ENCODE measurements at places on chromosomes 16 and 17. TPM values are rescaled to one million over a fixed set of nuclear protein-coding genes. Genes with fewer than 3 reads are reported as not detected.

TAC4 gene
- total RNA-seq: 0.43 TPM

PHOSPHO1 gene
- total RNA-seq: 0.78 TPM

CPD gene
- total RNA-seq: 20.2 TPM

DNA sequence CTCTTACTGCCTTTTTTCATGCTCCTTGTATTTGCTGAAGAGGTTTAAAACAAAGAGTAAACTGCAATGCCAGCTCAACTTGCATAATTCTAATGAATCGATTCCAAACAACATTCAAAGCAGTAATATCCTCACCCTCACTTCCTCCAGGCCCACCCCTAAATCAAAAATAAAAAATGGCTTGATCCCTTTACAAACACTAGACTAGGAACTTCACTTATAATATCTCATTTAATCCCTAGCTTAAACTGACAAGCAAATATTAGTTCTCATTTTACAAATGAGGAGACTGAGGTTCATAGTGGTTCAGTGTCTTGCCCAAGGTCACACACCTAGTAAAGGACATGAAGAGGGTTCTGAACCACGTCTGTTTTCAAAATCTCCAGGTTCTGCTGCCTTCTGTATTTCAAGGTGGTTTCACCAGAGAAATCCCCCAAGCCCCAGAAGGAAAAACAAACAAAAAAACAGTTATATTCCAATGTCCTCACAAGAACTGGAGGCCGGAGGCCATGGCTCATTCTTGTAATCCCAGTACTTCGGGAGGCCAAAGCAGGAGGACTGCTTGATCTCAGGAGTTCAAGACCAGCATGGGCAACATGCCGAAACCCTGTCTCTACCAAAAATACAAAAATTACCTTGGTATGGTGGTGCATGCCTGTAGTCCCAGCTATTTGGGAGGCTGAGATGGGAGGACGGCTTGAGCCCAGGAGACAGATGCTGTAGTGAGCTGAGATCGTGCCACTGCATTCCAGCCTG, 80.3 kb upstream of the GRIN2A start:
- no peak for DNase-seq

DNA sequence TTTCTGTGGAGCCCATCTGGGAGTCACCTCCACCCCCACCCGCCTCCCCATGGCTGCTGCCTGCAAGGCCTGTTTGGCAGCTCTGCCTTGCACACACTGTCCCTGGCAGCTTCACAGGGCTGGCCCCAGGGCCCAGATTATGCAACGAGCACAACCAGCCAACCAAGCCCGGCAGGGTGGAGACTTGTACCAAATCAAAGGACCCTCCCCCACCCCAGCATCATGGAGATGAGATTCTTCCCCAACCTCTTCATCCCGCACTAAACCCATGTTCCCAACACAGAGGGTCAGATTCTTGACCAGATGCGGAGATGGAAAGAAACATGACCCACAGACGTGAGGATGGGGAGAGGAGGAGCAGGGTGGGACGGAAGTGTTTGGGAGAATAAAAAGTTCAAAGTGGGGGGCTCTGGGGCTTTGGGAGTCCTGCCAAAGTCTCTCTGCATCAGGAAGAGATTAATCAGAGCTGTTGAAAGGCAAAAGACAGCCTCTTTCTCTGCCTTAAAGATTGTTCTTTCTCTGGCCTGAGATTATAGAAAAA, 3.8 kb downstream of the SMARCD2 start:
- peak; percentile 95 for DNase-seq

- no peak for DNase-seq
Observed at GRCh38 chr16:67770346-67770991, 35.9 kb downstream of the RANBP10 start.

DNA sequence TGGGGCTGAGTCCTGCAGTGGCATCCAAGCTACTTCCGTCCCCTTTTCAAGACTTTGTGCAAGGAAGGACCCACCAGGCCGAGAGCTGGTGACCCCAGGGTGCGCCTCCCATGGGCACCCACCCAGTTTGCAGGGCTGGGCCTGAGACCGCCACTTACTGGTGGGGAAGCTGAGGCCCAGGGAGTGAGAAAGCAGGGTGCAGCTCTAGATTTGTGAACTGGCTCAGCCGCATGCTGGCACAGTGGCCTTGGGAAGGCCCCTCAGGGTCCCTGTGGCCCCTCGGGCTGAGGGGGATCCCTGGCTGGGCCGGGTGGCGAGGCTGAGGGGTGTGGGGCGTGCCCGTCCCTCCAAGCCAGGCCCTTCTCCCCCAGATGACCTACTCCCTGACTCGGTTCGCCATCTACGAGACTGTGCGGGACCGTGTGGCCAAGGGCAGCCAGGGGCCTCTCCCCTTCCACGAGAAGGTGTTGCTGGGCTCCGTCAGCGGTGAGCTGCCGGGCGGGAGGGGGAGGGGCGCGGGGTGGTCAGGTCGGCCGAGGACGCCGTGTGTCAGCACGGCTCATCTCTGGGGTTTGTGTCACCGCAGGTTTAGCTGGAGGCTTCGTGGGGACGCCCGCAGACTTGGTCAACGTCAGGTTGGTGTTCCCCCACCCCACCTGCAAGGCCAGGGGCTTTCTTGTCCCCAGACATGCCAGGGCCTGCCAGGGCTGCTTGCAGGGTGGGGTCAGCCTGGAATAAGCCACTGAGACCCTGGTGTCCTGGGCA, 3.2 kb downstream of the SLC25A10 start:
- DNase-seq: no peak

DNA sequence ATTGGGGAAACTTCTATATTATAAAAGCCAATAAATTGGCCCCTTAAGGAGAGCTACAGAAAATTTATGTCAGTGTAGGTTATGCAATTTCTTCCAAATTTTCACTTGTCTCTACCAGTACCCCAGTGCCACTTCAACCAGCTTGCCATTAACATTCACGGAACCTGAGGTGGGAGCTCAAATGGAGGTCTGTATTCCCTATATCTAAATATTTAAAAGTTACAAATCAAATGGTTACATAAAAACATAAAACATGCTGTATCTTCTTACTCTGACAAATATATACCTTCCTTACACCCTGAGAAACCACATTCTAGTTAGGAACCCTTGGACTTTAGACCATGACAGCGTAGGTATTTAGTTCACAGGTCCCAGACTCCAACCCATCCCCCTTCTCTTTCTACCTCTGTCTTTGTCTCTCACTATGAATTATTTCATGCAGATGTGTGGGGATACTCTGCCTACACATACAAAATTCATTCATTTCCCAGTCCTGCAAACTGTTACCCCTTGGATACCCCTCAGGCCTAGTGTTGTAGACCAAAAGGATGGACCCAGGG, 127.8 kb upstream of the PMFBP1 start:
- no peak for DNase-seq

DNA sequence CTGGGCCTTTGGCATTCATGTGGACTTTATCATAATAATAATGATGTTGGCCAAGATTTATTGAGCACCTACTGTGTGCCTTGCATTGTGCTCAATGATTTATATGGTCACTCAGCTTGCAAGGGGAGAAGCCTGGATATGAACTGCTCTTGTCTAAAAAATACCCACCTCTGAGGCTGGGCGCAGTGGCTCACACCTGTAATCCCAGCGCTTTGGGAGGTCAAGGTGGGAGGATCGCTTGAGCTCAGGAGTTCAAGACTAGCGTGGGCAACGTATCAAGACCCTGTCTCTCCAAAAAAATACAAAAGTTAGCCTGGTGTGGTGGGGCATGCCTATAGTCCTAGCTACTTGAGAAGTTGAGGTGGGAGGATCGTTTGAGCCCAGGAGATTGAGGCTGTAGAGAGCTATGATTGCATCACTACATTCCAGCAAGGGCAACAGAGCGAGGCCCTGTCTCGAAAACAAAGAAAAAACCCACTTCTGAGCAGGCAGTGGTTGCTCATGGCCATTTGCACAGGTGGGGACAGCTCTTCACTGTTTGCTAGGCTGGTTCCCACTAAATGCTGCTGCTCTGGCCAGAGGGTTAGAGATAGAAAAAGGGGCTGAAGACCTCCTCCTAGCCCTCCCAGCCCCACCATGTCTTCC, 4.3 kb upstream of the ADGRG1 start:
- DNase-seq: no peak

DNA sequence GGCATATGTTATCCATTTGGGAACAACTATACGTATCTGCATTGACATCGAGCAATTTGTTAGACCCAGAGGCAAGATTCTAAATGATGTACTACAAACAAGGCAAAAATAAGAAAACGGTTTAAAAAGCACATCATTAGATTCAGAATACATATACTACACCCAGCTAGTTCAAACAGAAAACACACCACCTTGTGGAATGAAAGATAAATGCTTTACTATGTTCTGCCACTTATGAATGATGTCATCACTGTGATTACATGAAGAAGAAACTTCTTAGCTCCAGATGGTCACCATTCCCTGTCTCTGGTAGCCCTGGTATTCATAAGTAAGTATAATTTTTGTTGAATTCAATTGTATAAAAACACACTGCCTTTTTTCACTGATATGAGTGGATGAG, 7.8 kb downstream of the NACA2 start:
- no peak for DNase-seq

DNA sequence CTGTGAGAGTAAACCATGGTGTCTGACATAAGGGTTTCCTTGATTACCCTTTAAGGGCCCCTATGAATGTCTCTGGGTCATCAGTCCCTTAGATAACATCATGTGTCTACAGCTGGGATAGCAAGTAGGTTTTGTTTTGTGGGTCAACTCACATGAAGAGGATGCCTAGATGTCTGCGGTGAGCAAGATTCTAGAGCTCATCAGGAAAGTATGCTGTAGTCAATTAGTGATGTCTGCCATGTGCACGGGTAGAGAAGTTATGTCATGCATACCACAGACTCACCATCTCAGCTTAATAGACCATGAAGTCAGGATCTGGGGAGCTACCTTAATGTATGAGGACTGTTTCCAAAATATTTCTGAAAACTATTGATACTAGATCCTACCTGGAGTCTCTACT, 57.5 kb downstream of the CDH13 start:
- DNase-seq: no peak

- DNase-seq: no peak
Observed at GRCh38 chr17:42906772-42907446, 6.3 kb downstream of the G6PC1 start.

- DNase-seq: peak; percentile 50
Observed at GRCh38 chr17:77315010-77315409, 174.2 kb downstream of the SEC14L1 start.

GRCh38 chr16:20214401-20214800, 112.9 kb downstream of the GP2 start:
- no peak for DNase-seq
